ENCODE measurements at places on chromosomes 1 and 21.

DNA sequence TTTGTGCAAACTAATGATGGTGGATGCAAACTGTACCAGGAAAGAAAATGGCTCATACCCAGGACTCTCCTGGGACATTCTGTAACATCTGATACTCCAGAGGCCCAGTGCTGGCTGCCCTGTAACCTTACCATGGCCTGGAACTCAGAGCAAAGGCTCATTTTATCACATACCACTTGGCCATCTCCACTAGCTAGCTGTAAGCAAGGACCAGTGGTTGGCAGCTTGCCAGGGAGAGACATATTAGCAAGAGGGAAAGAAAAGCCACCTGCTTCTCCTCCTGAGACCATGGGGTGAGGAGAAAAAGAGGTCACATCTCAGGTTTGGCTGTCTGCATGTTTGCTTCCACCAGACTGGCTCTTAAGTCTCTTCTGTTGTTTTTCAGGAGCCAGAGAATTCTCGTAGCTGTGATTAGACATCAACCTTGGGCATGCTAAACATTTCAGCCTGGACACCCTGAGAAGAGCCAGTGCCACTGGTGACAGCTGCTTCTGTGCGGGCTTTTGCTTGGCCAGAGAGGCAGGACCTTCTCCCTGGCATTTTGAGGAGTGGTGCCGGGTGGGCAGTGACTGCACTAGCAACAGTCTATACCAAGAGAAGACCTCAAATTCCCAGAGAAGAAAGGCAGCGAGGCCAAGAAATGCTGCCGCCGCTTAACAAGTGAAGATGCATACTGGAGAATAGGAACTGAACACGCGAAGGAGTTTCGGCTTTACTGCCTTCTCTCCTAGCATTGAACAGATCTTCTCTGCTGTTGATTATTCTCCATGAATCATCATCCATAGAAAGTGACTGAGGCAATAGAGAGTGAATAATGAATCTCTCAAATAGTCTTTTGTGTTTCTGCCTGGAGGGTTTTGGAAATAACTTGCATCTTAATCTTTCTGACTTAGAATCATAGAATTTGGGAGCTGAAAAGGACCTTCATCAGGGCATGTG, 6.7 kb upstream of the INKA2 start:
- DNase-seq: no peak

DNA sequence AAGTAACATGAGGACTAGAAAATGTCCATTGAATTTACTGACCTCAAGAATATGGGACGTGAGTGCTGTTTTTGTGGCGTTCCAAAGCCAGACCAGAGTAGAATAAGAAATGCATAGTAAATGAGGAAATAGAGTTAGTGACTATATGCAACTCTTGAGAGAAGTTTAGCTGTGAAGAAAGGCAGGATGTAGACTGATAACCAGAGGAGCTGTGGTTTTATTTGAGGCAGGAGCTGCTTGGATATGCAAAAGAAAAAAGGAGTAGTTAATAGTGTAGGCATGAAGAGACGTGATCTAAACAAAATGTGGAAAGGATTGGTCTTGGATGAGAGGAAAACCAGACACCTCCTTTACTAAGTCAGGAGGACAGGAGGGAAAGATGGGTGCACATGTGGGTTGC, 28.2 kb downstream of the DNAH14 start:
- no peak for DNase-seq

GRCh38 chr1:43140583-43140982, 31.5 kb downstream of the EBNA1BP2 start:
- DNase-seq: no peak

DNA sequence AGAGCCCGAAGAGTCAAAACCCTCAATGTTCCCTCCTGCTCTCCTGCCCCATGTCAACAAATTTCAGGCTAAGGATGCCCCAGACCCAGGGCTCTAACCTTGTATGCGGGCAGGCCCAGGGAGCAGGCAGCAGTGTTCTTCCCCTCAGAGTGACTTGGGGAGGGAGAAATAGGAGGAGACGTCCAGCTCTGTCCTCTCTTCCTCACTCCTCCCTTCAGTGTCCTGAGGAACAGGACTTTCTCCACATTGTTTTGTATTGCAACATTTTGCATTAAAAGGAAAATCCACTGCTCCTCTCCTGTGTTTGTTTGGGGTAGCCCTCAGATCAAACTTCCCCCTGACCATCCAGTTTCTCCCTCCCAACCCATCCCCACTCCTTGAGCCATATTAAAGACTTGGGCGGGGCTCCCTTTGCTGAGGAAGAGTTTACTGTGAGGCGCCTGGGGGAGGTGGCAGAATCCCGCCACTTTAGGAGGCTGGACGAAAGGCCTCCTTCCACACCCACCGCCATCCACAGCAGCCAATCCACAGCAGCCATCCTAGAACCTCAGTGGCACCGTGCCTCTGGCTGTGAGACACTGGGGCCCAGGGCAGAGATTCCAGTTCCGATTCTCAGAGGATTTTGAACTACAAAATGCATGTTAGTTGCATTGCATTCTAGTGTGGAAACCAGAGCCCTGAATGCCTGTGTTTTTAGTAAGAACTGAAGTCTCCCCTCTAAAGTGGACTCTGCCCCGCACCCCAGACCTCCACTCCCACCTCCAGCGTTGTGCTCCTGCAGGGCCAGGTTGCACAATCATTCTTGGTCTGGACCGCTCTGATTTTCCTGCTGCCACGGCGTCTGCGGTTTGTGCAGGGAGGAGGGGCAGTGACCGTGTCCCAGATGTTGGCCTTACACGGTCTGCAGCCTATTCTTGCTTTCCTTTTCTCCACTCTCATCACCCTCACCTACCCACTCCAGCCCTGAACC, 3.0 kb downstream of the OLFML3 start:
- no peak for DNase-seq

GRCh38 chr1:166874464-166874863, 1.6 kb downstream of the TADA1 start:
- no peak for DNase-seq

DNA sequence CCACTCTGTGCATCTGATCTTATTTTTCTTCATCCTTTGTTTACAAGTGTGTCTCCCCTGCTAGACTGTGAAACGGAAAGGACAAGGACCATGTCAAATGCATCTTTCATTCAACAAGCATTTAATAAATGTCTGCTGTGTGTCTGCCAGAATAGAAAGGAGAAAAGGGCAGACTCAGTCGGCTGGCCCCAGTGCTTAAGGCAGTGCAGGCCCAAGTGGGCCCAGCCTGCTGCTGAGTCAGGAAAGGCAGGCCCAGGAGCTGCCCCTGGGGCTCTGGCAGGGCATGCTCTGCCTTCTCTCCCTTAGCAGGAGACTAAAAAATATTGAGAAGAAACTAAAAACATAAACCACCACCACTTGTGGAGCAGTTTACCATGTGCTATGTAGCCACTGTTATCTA, 38.1 kb downstream of the PLEKHA6 start:
- no peak for DNase-seq

- no peak for DNase-seq
Measured at GRCh38 chr1:216771922-216772321, 48.7 kb upstream of the ESRRG start.

GRCh38 chr1:61341426-61341825, 259.1 kb downstream of the NFIA start:
- no peak for DNase-seq

DNA sequence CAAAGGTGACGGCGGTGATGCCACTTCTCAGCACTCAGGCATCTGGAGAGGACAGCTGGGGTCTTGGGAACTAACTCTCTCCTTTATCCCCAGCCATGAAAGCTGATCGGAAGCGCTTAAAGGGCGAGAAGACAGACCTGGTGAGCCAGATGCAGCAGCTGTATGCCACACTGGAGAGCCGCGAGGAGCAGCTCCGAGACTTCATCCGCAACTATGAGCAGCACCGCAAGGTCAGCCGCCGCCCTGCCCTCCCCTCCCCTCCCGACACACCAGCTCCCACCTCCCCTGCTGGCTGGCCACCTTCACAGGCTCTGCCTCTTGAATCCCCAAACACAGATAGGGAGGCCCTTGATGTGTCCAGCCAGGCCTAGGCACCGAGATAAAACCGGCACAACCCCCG, 118.9 kb upstream of the TMEM51 start:
- no peak for DNase-seq

- no peak for DNase-seq
Measured at GRCh38 chr1:230836347-230836746, 32.0 kb downstream of the C1orf198 start.

DNA sequence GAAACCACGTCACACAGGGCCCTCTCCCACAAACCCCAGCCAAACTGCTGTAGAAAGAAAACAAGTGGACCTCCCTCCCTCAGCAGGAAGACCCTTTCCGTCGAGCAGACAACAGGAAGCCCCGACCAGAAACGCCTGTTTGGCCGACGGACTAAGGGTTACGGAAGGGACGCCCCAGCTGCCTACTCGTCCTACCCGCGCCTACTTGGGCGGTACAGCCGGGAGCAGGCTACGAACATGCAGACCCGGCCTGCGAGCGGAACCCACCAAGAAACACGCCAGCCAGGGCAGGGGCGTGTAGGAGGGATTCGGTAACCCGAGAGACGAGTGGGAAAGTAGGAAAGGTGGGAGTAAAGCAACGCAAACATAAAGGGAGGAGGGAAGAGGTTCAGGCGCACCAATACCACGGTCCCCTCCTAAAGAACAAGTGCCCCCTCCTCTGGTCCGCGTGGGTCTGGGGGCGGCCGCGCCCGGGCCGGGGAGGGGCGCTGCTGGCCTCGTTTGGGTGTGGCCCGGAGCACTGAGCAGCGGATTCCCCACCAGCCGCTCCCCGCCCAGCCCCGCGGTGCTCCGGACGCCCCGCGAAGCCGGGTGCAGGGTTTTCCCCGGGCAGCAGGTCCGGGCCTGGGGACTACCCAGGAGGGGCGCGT, 450 bp downstream of the S100A10 start:
- peak; percentile 60 for DNase-seq

DNA sequence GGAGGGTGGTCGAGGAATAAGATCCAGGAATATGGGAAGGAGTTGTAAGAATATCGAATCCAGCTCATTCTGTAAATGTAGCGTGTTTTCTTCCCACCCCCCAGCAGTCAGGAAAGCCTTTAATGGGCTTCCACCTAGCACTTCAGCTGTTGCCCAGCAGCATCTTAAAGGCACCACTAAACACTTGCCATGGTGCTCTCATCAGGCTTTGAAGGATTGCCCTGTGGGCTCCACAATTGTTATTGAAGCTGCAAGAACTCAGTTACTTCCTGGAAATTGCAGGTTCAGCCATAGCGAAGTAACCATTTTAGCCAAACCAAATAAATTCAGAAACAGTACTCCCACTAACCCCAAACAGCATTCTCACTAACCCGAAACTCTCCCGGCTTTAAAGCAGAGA, 511.2 kb downstream of the PLPP3 start:
- no peak for DNase-seq

DNA sequence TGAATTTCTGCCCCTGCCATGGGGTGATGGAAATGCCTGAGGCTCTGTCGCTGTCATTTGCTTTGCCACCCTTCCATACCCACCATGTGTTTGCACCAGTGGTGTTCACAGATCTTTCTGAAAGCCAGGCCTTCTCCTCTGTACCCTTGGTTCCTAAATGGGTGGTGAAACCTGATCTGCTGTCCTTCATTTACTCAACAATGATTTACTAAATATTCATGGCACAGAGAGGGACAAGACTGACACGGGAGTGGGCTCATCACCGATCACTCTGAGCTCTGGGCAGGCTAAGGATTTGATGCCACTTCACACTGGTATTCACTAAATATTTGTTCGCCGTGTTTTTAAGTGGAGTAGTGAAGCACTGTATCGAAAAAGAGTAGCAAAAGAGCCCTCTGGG, 40.9 kb downstream of the LRRC8B start:
- DNase-seq: no peak

- DNase-seq: no peak
Measured at GRCh38 chr1:177983077-177983476, 13.2 kb upstream of the SEC16B start.

- DNase-seq: no peak
Measured at GRCh38 chr1:212040629-212041412, 5.3 kb downstream of the DTL start.

DNA sequence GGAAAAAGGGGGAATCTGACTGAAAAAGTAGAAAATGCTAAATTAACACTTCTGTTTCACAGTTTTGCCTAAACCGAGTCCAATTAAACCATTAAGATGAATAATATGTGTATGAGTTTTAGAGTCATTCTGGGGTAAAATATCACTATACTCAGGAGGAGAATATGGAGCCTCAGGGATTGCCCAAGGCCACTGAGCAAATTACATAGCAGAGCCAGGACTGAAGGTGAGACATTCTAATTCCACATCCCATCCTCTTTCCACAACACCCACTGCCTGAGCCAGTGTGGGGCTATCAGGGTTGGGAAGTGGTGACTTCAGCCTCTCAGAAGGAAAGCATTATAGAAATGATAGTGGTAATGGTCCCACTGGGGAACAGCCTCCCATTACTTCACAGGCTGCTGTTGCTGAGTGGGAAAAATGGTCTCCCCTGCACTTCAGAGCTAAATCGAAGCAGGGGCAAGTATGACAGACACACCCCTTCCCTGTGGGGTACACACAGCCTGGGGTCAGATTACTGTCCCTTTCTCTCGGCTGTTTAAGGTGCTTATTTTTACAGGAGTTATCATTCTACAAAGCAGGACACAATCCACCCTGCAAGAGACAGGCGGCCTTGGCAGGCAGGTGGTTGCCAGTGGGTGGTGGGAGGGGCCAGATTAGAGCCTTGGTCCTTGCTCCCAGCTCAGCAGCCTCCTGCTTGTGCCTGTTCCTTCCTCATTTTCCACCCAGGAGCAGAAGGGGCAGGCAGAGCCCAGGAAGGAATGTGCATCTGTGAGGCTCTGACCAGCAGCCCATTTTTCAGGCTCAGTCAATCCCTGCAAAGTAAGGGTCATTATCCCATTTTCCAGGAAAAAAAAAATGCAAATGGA, 9.5 kb upstream of the BCAR3 start:
- no peak for DNase-seq

DNA sequence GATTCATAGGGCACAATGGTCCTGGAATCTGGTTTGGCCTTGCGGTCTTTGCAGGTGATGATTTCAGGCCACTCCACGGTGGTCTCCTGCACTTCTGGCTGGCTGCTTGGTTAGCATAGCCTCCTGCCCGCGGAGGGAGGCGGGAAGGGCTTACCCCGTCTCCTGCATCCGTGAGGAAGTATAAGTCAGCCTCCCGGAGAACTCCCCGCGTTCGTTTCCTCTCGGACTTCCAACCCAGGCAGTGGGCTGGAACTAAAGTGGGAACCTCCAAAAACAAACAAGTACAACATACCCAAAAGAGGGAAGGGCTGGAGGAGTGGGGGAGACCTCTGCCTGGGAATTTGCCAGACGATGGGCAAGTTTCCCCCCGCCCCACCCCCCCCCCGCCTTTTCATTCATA, 939 bp upstream of the CCN1 start:
- peak; percentile 4 for DNase-seq

DNA sequence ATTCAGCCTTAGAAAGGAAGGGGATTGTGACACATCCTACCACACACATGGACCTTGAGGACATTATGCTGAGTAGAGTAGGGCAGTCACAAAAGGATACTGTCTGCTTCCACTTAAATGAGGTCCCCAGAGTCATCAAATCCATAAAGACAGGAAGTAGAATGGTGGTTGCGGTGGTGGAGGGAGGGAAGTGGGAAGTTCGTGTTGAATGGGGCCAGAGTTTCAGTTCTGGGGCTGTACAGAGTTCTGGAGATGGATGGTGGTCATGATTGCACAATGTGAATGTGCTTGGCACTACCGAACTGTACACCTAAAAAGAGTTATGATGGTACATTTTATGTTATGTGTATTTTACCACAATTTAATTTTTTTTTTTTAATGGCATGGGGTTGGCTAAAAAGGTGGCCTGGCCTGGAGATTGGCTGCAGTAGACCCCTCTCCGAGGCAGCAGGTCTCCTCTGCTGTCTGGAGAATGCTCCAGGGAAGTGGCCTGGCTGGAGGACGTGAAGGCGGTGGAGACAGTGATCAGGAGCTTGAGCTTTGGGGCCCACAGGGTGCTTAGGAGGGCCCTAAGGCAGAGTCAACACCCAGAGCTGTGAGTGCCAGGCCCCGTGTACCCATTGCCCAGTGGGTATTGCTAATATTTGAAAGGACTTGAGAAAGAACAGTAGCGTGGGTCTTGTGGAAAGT, 30.4 kb downstream of the IFNGR2 start:
- DNase-seq: no peak
